ENCODE measurements at places on chromosomes 7 and 10.
A peak's percentile ranks its signal among the peaks of the same experiment; 100 is the strongest.

DNA sequence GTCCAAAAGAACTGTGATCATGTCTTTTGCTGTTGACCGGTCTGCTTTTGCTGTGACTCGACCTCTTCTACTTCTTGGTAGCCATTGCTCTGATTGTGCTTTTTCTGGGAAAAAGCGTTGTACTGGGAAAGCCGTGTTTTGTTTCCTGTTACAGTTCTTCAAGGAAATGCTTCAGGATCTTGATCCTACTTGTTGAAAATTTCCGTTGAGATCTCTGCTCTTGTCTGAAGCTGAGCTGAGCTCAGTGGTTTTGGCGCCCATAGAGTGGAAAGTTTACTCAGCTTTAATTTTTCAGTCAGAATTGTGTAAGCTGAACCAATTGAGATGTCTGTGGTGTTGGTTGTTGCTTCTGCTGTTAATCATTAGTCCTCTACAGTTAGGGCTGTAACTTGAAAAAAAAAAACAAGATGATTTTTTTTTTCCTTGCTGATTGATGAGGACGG is 302.2 kb downstream of the CCDC3 start:
- no peak for DNase-seq

DNA sequence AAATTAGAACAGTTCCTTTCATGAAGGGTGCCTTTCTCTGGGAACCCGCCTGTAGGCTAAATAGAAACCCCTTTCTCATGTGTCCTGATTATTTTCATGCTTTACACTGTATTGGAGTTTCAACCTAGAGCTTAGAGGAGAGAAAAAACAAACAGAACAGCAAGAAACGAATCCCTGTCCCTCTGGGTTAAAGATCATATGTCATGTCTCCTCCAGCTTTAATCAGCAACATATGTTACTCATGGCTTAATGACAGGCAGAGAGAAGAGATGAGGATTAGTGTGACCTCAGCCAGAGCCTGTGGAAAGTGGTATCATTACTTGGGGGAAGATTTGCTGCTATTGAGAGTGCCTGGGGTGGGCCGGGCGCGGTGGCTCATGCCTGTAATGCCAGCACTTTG is 32.1 kb downstream of the CRCP start:
- DNase-seq = no peak

DNA sequence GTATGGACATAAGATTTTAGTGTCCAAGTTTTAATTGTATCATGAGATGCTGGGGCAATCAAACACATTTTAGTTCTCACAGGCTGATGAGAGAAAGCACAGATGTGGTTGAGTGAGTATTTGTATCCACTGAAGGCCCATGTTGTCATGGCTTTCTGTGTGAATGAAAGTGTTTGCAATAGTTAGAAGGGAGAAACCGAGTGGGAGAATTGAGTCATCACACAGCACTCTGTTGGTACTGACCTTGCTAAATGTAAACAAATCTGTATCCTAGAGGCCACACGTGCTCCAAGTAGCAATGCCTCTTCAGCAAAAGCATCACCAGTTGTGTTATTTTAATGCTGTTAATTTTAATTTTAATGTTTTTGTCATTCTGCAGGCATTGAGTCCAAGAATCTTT is 121.2 kb downstream of the EMX2 start:
- no peak for DNase-seq

GRCh38 chr7:120992965-120993494 is 4.5 kb downstream of the CPED1 start:
- DNase-seq = no peak

DNA sequence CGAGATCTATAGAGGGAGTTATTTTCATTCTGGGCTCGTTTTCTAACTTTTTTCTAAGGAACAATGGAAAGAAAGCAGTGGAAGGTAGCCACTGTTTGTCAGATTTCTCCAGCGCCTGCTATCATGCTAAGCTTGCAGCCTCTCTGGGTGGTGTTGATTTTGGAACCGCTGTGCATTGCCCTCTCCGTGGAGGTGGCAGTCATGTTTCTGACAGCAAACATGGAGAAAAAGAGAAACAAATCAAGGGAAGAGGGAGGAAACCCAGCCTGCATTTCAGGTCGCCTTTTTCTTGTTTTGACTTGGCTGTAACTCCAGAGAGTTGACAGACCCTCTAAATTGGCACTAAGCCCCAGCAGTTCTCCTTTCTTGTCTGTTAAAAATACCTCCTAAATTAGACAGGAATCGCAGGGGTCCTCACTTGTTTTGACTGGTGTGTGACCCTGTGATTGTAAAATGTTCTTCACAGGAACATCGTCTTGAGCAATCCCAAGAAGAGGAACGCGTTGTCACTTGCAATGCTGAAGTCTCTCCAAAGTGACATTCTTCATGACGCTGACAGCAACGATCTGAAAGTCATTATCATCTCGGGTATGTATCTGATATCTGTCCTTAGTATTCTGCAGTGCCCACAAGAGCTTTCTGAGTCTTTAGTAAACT is 4.8 kb downstream of the ECHDC3 start:
- DNase-seq = no peak

- no peak for DNase-seq
Observed at GRCh38 chr10:109616359-109616980, 306.8 kb downstream of the XPNPEP1 start.

DNA sequence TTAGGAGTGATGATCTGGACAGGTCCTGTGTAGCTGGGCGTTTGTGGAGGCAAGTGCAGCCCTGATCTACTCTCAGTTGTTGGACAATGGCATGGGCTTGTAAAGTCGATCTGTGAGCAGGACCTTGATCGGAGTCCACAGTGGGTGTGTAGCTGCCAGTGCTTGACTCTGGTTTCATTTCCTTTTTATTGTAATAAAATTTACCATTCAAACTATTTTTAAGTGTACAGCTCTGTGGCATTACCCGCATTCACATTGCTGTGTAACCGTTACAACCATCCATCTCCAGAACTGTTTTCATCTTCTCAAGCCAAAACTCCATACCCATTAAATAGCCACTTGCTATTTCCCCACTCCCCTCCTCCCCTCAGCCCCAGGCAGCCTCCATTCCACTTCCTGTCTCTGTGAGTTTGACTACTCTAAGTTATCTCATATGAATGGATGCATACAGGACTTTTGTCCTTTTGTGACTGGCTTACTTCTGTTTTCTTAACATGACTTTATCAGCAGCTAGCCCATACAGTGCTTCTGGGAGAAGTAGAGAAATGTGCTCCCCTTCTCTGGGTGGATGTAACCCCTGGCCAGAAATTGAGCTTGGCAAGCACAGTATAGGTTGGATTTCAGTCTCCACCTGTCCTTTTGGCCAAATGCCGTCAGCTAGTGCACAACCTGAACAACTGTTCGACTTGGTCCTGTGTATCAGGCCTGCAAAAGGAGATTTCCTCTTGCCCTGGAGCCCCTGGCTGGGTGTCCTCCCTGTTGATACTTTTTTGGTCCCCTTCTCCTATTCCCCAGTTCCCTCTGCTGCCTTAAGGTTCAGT is 180.0 kb downstream of the LRMDA start:
- no peak for DNase-seq

- DNase-seq = no peak
Observed at GRCh38 chr10:131561897-131562296, 250.4 kb upstream of the TCERG1L start.

DNA sequence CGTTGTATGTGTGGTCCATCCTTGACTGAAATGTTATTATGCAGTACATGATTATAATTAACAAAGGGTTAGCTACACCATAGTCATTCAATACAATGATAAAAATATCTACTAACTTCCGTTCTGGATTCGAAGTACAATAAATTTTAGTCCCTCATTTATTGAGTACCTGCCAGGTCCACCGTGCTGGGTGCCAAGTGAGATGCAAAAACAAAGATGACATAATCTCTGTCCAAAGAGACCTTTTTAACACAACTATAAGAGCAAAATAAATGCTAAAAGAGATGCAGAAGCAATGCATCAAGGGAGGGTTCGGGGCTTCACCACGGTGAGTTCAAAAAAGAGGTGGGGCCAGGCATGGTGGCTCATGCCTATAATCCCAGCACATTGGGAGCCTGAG is 33.1 kb downstream of the LAMB1 start:
- DNase-seq = no peak

GRCh38 chr7:5653661-5654060 is 127.8 kb downstream of the RNF216 start:
- DNase-seq = no peak

DNA sequence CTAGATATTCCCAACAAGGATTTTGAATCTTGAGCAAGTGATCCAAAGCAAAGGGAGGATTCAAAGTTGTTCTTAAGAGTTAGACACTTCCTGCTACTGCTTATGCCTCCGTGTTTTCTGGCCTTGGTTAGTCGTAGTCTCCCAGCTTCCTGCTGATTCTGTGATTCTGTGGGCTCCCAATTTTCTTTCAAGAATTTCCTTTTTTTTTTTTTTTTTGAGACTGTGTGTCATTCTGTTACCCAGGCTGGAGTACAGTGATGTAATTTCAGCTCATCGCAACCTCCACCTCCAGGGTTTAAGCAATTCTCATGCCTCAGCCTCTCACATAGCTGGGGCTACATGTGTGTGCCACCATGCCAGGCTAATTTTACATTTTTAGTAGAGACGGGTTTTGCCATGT is 4.4 kb upstream of the ITGB8 start:
- DNase-seq = no peak

DNA sequence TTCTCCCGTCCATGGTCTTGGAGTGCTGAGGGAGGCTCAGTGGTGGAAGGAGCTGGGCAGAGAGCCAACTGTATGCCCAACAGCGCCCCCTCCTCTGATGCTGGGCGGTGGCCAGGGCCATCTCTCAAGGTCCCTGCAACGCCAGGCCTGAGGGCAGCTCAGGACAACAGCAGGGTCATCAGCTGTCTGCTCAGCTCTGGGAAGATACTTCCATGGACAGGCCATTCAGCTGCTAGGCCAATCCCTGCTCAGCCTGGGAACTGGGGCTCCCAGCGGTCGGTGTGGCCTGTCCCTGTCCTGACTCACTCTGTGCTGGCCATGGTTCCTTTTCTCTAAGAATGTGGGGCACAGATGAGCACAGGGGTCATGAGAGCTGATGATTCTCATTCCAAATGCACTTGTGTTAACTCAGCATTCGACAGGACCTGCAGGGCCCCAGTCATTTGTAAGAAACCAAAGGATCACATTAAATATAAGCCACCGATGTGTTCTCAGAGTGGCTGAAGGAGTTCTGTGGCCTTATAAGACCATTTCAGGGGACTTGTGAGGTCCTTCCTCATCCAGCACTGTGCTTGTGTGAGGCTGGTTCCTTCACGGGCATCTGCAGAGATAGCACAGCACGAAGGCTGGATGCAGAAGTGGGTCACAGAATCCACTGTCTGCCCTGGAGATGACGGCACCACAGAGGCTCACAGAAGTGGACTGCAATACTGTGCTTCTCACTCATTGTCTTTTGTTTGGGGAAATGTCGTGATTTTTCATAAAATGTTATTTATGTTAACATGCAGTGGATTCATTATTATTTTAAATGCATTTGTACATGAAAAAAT is 73.0 kb downstream of the ADCY1 start:
- no peak for DNase-seq

GRCh38 chr10:91589015-91589657 is 43.7 kb downstream of the PPP1R3C start:
- DNase-seq = peak; percentile 24

GRCh38 chr10:13917791-13918190 is 331.0 kb downstream of the PRPF18 start:
- no peak for DNase-seq

- no peak for DNase-seq
Observed at GRCh38 chr10:1411956-1412355, 325.4 kb downstream of the ADARB2 start.

GRCh38 chr10:1553951-1554350 is 183.4 kb downstream of the ADARB2 start:
- no peak for DNase-seq

GRCh38 chr10:99667108-99667751 is 7.9 kb downstream of the ENTPD7 start:
- no peak for DNase-seq

DNA sequence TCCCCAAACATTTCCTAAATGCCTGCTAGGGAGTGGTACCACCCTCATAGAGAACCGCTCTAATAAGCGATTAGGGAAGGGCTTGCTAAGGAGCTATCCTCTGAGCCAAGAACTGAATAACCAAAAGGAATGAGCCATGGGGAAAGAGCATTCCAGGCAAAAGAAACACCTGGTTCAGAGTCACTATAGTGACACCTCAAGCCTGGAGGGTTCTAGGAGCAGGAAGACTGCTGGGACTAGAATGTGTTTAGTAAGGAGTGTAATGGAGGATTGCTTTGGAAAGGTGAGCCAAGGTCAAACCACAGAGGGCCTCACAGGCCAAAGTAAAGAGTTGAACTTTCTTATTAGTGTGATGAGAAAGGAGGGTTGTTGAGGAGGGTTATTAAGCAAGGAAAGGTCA is 38.7 kb upstream of the NRBF2 start:
- no peak for DNase-seq

GRCh38 chr10:6120691-6121090 is 31.9 kb downstream of the RBM17 start:
- DNase-seq = no peak

DNA sequence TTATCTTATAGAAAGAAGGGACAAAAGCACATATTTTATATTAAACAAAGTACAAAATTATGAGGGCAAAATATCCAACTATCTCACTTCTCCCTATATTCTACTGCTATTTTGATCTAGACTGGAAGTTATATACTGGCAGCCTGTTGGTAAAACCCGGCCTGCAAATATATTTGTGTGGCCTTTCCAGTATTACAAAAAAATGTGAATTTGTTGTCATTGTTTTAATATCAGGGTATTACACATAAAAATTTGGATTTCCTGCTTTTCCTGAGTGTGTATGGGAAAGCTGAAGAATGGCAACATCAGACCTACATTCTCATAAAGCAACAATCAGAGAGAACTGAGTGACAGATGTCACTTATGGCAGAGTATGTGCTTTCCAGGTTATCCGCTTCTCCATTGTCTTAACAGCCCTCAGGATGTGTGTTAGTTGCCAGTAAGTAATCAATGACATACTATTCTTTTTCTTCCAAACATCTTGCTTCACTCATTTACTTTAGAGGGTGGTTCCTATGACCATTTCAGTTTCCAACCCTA is 7.3 kb downstream of the SYPL1 start:
- no peak for DNase-seq

DNA sequence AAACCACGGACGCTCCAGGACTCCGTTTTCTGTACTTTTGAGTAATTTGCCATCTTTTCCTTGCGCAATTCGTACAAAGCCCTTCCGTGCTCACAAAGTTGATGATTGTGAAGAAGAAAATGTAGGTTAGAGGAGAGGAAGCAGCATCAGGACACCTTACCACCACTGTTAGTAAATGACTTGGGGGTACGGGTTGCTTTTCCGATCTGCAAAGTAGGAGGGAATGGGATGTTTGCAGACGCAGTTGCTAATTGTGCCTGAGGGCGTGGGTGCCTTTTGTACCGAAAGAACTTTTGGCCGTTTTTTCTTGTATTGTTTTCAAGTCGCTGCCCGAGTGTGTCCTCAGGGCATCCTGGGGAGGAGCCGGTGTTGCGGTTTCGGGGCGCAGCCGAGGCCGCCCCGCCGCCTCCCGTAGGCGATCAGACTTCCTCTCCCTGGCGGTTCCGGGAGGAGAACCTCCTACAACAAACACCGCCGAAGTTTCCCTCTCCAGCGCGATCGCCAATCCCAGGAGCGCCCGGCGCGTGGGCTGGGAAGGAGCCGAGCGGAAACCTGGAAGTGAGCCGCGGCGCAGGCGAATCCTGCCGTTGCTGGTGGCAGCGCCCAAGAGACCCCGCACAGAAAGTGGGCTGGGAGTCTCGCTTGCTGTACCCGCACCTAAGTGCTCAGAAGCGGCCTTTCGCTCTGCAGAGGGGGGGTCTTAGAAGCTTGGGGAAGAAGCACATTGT is 1.0 kb downstream of the PRR15 start:
- DNase-seq = peak; percentile 70

GRCh38 chr7:7817748-7818147 is 99.3 kb upstream of the RPA3 start:
- DNase-seq = no peak

- DNase-seq = no peak
Observed at GRCh38 chr10:130261306-130261705, 125.1 kb downstream of the GLRX3 start.
